ENCODE measurements at places on chromosomes 6 and 20.

DNA sequence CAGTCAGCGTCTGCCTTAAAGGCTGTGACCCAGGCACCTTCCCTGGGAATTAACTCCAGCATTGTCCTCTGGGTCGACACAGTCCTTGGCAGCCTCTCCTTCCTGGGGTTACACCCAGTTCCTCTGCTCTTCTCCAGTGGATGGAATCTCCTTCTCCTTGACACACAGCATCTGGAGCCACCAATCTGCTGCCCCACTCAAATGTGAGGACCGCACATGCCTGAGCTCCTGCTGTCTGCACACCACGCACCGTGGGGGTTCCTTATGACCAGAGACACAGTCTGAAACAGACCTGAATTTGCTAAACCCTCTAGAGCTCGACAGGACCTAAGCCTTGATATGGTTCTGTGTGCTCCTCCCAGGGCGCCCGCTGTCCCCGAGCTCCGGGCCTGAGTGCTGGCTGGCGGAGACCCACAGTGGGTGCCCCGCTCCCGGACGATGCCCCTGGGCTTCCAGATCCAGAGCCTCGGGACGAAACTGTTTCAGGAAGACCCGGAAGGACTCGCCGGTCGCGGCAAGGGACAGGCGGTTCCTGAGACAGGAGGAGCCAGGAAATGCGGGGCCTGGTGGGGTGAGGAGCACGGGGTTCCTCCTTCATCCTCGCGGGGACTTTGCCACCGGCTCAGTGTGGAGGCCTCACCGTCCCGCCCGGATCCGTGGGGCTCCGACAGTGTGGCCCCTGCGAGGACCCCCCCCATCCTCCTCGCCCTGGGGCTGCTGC, 2.5 kb upstream of the RAET1G start:
- DNase-seq = peak; percentile 14

DNA sequence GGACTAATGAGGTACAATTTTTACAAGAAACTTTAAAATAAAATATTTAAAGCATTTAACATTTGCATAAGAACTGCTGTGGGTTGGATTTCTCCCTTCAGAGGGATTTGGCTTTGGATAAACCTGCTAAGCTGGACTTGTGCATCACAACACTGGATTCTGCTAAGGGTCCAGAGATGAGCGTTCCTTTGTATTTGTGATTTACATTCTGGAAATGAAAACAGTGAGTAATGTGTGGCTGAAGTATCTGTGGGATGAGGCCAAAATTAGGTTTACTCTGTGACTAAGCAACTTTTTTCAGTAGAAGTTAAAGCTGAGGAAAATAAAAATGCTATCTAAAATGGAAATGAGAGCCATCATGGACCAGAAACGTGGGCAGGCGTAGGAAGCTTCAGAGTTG, 494.3 kb downstream of the EPM2A start:
- no peak for DNase-seq

DNA sequence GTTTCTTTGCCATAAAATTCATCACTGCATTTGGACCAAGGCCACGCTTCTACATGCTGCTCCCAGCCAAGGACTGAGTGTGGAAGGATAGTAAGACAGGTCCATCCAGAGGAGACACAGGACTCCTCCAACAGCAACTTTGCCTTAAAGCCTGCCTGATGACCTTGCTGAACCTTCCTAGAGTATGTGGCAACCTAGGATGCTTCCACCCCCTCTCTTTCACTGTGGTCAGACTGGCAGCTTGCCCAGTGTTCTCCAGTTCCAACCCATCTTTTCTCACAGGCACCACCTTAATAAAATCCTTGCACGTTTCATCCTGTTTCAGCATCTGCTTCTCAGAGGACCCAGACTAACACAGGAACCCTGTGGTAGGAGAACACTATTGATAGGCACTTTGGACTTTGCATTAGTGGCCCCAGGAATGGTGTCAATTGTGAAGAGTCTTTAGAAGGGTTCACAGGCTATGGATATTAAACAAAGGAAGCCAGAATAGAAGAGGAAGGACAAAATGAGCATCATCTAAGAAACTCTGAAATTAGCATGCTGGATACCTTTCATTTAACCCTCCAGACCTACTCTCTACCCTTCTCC, 2.4 kb upstream of the PKHD1 start:
- no peak for DNase-seq

- no peak for DNase-seq
These were observed at the start of gene C6orf58 for GRCh38 chr6:127576874-127577273. TSS of gene C6orf58 (plus strand) at chr6:127577174. CDS start at chr6:127577186, 12 bp downstream.

- DNase-seq = no peak
These were observed 96.7 kb downstream of the FYN start for GRCh38 chr6:111776236-111777221.

DNA sequence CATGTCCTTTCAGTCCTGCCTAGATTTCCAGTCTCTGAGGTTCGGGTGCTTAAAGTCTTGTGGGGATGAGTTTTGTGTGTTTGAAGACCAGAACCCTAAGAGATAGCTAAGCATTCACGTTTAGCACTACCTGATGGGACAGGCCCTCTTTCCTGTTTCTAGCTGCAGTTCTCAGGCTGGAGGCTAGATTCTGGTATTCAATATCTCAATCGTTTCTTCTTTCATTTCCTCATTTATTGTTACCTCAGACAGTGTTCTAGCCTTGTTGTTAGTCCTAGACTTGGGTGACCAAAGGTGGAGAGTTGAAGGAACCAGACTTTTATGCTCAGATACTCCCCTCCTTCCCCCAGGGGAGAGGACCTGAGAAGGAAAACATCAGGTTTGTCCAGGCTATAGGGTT, 16.8 kb downstream of the CEP250 start:
- no peak for DNase-seq

DNA sequence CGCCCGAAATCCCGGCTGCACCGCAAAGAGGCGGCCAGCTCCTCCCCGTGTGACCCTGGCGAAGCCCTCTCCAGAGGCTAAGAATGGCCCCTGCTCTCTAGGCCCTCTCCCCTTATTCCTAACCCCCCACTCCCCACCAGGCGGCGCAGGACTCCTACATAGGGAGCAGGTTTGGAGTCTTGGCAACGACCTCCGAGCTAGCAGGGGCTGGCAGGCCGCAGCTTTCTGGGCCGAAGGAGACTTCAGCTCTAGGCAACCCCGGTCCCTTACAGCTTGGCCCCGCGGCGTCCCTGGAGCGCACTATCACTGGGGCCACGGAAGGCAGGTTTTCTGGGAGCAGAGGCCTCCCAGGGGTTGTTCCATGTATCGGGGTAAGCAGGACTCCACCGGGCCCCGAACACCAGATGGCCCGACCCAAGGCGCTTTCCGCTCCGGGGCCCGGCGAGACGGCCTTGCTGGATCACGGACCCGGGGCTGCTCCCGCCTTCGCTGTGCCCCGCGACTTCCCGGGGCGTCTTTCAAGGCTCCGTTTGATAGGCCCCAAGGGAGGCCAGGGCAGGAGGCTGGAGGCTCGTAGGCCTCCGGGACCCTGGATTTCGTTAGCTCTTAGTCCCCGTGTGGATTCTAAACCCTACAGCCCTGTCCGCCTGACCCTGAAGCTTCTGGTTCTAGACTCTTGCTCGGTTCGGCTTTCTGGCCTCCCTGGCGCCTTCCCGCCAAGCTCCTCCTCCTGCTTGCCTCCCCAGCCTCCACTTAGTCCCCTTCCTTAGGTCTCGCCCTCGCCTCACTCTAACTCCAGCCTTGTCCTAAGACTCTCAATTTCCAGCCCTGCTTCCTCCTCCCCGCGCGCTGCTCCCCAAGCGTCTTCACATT, 1.9 kb downstream of the SLC32A1 start:
- DNase-seq = peak; percentile 54

DNA sequence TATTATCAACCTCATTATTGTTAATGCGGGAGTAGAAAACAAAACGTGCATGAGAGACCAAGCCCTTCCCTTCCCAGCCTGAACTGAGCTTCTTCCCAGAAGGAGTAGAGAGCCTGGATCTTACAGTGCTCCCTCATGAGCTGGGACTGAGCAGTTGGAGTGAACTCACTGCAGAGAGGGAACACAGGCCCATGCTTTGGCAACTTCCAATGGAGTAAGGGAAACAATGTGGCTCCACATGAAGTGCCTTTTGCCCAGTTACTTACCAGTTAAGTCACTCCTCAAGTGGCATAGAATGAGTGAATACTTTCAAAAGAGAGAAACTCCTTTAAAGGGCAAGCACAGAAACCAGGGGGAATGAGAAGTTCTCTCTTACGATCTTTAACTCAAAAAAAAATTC, 12.4 kb downstream of the FHL5 start:
- no peak for DNase-seq

- peak; percentile 47 for DNase-seq
These were observed 779 bp downstream of the HEBP2 start for GRCh38 chr6:138404666-138405337.

DNA sequence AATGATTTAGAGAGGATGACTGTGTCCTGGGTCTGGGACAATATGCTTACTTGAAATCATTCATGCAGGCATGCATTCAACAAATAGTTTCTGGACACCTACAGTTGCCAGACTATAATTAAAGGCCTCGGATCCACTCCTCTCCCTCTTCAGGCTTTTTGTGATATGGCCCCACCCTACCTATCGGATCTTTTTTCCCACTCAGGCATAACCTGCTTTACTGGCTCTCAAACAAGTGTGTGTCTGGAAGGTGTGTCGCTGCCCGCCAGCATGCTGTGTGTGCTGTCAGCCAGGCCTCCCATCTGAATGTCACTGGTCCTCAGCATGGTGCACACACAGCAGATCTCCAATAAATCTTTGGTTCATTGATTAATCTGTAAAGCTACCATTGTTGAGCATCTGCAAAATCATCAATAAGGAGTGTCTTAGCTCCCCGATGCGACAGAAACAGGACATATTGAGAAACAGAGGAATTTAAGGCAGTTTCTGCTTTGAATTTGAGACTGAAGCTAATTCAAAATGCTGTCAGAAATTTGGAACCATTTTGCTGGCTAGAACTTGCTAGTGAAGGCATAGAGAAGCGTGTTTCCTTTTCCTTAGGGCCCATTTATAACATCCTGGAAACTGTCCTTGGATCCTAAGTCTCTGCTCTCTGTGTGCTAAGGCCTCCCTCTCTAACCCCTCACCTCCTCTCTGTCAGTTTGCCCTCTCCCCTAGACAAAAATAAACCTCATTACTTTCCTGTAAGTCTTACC, 23.5 kb upstream of the CCN6 start:
- DNase-seq = no peak

GRCh38 chr6:158569036-158569435, 9.1 kb downstream of the TMEM181 start:
- DNase-seq = no peak
